ENCODE measurements at places on chromosomes 6 and 20.

GRCh38 chr6:32940656-32941213 lies at the start of gene HLA-DMB:
TSS of gene HLA-DMB (minus strand) at chr6:32941028. CDS start at chr6:32940807, 221 bp downstream.
- DNase-seq, result peak; percentile 37

DNA sequence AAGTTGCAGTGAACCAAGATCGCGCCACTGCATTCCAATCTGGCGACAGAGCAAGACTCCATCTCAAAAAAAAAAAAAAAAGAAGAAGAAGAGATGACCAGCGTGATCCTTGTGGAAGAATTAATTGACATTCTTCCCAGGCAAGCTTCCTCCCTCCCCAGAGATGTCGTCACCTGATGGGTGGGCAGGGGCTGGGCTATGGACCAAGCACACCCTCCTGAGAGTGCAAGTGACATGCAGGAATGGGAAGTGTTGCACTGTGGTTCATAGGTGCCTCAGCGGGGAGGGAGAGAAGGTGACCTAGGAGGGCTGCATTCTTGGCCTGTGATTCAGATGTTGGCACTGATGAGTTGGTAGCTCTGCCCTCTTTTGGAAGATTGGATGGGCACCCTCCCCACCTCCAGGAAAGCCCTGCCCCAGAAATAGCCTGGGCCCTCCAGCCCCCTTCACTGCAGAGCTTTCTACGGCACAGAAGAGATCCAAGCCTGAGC lies 37.8 kb downstream of the TAF8 start:
- no peak for DNase-seq

- no peak for DNase-seq
Observed at GRCh38 chr6:11668455-11668854, 110.1 kb downstream of the ADTRP start.

GRCh38 chr20:32470025-32470861 lies 112.1 kb downstream of the ASXL1 start:
- no peak for DNase-seq

DNA sequence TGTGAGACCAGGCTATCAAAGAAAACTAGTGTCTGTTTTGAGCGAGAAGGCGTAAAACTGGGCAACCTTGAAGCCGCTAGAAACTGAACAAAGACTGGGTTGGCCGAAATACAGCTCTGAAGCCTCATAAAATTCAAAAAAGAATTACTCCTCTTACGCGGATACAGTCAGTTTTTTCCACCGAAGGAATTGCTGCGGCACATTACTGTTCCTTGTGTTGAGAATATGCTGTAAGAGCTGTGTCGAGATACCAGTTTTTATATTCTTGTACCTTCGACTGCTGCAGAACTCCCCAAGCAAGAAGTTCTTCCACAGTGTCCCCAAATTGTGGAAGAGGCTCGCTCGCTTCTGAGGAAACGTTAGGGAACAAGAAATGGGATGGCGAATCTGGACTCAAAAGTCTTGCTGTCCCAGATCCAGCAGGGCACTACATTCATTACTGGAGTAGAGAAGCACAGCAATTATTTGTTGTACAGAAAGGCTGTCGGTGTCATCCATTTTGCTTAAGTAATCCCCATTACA lies 523 bp upstream of the COX7A2 start:
- no peak for DNase-seq

DNA sequence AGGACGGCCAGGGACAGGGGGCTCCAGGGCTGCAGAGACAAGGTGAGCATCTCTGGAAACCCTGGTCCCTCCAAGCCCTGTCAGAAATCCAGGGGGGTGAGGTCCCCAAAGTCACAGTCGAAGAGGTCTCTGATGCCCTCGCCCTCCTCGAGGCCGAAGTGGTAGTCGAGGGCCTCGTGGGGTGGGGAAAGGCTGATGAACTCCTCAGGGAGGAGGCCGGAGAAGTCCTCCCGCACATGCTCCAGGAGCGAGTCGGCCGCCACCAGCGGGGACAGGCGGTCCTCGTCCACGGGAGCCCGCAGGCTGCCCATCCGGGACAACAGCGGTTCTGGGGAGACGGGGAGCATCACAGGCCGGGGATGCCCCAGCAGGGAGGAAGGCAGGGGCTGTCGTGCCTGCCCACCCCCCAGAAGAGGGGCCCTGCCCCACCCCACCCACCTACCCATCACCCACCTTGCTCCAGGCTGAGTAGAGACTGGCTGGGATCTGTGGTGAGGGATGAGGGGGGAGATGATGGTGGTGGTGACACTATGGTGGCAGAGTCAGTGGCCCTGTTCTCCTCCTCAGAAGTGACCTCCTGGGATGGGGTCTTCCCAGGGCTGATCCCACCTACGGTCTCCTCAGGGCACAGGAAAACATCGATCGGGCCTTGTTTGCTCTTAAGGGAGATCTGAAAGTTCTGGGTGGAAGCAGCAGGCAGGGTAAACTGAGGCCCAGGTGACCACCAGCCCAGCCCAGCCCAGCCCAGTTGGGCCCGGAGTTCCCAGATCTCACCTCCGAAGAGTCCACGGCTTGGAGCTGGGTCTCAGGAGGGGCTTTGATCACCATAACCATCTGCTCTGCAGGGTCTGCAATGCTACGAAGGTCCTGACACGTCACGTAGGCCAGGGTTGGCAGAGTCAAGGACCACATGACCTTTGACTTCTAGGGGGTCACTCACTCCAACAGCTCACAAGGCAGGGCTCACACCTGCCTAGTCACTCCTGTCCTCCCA lies 2.7 kb upstream of the NECAB3 start:
- DNase-seq, result no peak

DNA sequence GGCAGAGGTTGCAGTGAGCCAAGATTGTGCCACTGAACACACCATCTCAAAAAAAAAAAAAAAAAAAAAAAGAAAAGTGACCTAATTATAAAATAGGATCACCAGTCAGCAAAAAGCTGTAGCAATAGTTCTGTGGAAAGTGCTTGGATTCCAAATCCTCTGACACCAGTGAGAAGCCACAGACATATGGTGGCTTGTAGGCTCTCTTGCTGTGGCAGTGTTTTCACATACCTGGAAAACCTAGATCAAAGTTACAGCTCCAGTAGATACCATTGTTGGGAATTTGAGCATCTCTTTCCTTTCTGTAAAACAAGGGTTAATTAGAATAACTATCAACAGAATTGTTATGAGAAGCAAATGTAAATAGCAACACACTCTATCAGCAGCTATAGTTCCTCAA lies 4.1 kb downstream of the CCDC170 start:
- no peak for DNase-seq

Measured in retina (tissue), 1 donor.